ENCODE measurements at places on chromosomes 11 and 22.

- DNase-seq = peak; percentile 68
Measured at GRCh38 chr22:37498289-37498909, 12.2 kb upstream of the MFNG start.

DNA sequence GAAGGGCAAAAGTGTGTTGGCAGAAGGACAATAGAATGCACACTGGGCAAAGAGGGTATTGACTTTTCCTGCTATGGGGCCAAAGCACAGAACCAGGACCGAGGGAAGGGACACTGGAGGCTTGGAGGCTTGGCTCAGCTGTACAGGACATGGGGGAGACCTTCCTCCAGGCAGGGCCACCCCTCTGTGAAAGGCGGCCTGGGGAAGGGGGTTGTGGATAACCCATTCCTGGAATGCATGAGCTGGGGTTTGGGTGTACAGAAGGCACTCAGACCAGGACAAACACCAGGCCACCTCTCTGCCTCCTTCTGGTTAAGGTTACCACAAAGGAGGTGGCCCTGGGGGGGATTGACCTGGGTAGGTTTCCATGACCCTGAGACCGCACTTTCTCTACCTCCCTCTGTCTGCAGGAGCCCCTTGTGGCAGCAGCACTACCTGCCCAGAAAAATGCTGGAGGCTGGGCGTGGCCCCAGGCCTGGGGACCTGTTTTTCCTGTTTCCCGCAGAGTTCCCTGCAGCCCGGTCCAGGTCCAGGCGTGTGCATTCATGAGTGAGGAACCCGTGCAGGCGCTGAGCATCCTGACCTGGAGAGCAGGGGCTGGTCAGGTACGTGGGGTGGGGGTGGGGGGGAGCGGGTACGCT, 9.6 kb downstream of the P2RY2 start:
- no peak for DNase-seq

GRCh38 chr11:125287491-125288210, 123.1 kb downstream of the PKNOX2 start:
- no peak for DNase-seq

- no peak for DNase-seq
Measured at GRCh38 chr11:15861256-15861655, 495.1 kb downstream of the SOX6 start.

DNA sequence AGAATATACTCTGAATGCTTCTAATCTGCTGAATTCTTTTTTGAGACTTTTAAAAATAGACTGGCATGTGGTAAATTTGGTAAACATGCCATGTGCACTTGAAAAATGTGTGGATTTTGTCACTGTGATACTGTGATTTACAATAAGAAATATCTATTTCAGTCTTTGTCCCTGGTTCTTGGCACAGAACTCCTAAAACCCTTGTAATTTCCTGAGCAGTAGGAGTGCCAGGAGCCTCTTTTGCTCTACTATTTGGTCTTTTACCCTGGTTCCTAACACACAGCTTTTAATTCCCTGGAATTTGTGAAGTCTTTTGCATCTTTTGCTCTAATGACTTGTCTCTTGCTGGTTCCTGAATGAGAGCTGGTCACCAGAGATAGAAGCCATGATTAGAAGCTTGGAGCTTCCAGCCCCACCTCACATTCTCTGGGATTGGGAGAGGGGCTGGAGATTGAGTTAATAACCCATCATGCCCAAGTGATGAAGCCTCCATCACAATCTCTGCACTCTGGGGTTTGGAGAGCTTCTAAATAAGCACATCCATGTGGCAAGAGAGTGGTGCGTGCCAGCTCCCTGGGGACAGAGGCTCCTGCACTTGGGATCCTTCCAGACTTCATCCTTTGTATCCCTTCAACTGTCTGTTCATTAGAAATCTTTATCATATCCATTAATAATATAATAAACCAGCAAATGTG, 27.2 kb upstream of the SYT13 start:
- DNase-seq = no peak

- DNase-seq = no peak
Measured at GRCh38 chr11:129283141-129283540, 91.0 kb upstream of the ARHGAP32 start.

DNA sequence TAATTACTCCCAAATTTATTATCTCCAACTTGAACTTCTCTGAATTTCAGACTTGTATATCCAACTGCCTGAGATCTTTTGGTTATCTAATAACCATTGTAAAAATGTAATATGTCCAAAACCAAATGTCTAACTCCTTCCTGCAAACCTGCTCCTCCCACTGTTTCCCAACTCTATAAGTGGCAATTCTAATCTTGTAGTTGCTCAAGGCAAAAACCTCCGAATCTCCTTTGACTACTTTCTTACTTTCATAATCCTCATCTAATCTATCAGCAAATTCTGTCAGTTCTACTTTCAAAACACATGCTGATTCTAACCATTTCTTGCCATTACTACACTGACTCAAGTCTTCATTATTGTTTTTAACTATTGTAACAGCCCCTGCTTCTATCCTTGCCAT, 55.7 kb downstream of the FAM168A start:
- DNase-seq = no peak

GRCh38 chr11:113992459-113993110, 17.7 kb downstream of the HTR3A start:
- DNase-seq = no peak

DNA sequence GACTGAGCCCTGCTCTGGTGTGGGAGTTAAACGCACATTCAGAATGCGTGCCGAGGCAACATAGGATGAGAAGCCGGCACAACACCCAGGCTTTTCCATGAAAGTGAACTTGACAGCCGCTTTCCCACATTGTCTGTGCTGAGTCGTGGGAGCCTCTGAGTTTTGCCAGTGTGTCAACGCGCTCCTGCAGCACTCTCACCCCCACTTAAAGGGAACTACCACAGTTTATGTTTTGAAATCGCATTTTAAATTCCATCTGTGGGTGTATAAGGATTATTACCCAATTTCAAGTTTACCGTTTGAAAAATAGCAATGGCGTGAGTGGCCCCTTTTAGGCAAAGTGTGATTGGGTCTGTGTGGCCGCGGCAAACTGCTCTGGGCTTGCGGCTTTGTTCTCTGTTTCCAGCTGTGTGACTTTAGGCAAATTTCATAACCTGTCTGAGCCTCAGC, 81.5 kb downstream of the FBLN1 start:
- DNase-seq = no peak

DNA sequence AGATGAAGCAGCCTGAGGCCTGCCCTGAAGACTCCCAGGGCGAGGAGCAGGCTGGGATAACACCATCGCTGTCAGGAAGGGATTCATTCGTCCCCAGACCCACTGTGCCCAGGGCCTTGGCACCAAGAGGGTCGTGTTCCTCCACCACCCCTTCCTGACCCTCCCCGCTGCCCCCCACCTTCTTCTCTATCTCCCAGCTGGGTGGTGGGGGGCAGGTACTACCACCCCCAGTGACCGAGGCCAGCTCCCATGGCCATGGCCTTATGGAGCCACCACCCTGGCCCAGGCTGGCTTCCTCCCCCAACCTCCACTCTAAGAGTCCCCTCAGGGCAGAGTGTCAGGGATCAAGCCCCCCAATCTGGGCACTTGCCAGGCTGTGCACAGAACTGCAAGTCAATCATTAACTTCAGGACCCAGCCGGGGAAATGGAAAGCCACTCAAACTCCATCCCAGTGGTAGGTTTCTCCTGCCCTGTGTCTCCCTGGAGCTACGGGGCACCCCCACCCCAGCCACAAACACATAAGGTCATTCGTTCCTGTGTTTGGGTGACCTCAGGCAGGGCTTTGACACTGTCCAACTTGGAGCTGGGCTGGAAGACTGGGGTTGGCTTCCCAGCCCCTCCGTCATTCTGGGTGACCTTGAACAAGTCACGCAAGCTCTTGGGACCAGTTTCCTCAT, 33.3 kb upstream of the WNT11 start:
- DNase-seq = no peak

DNA sequence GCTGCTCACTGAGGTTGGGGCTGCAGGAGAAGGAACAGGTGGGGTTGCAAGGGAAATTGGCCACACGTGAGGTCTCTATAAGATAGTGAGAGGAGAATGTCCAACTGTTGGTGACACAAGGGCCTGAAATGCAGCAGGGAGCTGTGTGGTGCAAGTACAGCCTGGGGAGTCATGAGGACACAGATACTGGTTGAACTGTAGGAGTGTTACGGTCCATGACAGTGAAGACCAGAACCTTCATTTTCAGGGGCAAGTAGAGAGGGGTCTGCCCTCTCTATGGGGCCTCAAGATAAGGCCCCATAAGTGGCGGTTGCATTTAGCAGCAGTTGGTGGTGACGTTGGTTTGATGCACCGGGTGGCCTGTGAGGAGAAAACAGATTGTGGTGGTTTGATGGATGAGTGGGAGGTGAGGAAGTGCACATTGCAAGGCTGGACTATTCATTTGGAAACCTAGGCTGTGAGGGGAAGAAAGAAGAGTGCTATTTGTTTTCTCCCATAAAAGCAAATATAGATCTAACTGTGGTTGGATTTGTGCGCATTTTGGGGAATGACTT, 39.4 kb downstream of the MICAL2 start:
- no peak for DNase-seq

DNA sequence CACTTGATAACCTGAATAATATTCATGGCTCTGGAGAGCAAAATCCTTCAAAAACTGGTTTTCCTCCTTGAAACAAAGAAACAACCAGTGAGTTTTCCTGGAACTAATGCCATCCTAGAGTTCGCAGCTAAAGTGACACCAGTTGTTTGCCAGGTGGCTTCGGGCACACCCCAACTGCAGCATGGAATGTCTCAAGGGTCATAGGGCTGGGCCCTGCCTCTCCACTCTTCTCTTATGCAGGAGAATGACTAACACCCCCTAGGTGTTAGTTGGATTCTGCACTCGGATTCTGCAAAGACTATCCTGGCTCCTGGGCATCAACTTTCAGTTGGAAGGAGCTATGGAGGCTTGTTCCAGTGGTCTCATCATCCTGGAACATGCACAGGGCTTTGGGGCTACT, 98.8 kb downstream of the KIRREL3 start:
- no peak for DNase-seq

DNA sequence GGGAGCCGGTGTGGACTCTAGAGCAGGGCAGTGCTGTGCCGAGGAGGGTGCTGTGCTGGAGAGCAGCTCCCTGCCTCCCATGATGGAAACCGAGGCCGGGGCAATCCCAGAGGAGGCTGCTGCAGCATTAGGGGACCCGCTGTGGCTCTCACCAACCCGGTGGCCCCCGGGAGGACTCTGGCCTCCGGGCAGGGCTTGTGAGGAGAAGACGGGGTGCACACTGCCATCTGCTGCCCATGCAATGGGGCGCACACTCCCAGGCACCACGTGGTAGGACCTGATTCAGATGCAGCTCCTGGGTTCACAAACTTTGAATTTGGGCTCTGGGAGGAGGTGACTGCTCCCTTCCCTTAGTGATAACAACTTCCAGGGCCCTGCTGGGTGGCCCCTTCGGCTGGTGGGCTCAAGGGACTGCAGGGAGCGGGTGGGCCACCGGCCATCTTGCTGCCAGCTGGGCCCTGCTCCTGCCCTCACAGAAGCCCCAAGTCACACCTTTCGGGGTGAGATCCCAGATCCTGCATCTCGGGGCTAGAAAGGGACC, 93.8 kb upstream of the FGF3 start:
- DNase-seq = no peak

- DNase-seq = no peak
Measured at GRCh38 chr22:27270818-27271510, 530.6 kb downstream of the MN1 start.

- DNase-seq = no peak
Measured at GRCh38 chr11:118156531-118157185, 4.0 kb upstream of the SCN4B start.

GRCh38 chr22:17158568-17159503, at the start of gene HDHD5:
TSS of gene HDHD5 (minus strand) at chr22:17159277. CDS start at chr22:17159251, 26 bp downstream.
- peak; percentile 93 for DNase-seq

GRCh38 chr11:72781313-72782080, 12.3 kb downstream of the STARD10 start:
- DNase-seq = peak; percentile 59

- DNase-seq = no peak
Measured at GRCh38 chr11:76152741-76153570, 53.3 kb downstream of the WNT11 start.

GRCh38 chr22:49701380-49702067, 126.1 kb downstream of the BRD1 start:
- DNase-seq = no peak

DNA sequence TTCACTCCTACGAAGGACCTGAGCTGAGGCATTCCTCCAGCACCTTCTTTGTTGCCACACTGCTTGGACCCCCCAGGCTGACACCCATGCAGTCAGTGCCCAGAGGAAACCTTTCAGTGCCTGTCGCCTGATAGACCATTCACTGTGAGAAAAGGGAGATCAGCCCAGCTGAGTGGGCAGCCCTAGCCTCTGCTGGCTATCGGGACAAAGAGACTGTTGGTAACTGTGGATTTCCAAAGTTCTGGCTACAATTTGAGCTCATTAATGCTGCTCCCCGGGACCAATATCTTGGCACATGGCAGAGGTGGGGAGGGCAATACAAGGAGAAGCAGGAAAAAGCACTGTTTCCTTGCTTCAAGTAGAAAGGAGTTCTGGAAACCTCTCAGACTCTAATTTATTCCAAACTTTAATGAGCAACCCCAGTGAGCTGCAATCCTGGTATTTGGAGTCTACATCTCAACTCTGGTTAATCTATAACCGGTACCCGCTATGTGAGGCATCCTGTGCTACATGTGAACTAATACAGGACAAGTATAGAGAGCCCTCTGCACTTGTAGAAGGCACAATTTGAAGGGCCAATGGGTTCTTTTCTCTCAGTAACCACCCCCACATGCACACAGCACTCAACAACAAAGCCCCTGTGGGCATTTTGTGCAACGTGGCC, 200.7 kb upstream of the NCAM1 start:
- DNase-seq = no peak

DNA sequence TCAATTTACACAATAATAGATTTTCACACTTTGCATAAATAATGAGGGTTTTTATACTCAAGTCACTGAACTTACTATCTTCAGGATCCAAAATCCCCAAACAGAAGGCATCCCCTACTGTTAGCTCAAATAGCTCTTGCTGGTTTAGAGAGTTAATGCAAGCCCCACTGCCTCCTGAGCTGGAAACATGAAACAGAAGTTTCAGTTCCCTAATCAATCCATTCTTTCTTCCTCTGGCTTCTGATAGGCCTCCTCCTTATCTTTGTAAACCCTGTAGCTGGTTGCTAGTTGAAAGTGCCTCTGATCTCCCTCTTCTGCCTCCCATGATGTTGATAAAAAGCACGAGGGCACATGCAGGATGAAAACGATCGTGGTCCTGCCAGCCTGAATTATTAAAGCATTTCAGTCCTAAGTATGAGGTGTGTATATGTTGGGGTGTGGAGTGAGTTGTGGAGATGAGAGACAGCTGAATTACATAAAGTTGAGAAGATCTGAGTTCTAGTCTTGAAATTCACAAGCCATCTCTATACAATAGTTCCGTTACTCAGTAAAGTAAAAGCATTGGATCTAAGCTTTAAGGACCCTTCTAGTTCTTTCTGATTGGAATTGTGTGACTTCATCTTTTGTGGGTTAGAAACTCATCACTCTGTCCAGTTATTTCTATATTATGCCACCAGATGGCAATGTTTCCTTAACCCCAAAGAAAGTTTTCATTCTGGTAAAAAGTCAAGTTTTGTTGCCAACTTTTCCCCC, 35.0 kb upstream of the EHF start:
- DNase-seq = no peak

DNA sequence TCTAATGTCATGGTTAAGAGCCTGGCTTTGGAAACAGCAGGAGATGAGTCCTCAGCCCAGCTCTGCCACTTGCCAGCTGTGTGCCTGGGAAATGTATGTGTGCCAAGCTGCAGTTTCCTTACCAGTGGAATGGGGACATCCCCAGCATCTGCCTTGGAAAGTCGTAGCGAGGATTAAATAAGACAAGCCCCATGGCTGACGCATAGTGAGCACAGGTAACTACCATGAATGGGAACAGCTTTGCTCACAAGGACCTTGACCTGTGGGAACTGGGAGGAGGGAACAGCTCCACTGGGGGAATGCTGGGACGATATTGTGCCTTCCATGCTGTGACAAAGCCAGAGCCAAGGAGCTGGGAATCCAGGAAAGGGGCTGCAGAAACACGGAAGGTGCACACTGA, 2.6 kb upstream of the DSCAML1 start:
- no peak for DNase-seq

Data from activated CD4-positive, alpha-beta T cell treated with anti-CD3 and anti-CD28 coated beads for 4 hours (primary cell).